T-helper 2 cell (primary cell): ENCODE measurements at places on chromosomes 16 and 17.
A peak's percentile ranks its signal among the peaks of the same experiment; 100 is the strongest.

GRCh38 chr17:68835071-68835470 is 120.1 kb downstream of the ABCA8 start:
- DNase-seq, result no peak

- DNase-seq, result peak; percentile 38
Measured at GRCh38 chr17:67245694-67246402, 852 bp upstream of the HELZ start.

- DNase-seq, result no peak
Measured at GRCh38 chr17:7317161-7317803, 2.1 kb upstream of the GPS2 start.

DNA sequence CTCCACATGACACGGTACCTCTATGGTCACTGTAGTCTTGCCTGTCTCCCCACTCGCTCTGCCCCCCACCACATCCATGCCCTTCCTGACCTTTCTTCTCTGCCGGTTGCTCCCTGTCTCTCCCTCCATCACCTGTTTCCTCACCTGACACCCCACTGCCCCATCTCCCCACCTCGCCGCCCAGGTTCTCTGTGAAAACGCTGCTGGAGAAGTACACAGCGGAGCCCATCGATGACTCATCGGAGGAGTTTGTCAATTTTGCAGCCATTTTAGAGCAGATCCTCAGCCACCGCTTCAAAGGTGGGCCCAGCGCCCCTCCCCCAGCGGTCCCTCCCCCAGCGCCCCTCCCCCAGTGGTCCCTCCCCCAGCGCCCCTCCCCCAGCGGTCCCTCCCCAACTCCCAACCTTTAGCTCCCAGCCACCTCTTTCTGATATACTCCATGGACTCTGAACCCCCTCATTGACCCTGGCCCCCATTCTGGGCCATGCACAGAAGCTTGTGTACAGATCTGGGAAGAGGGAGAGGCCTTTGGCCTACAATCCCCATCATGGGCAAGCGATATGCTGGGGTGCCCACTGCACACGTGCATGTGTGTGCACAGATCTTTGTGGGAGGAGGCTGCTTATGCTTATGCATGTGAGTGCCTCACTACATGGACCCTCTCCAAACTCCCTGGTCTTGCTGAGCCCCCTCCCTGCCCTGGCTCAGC is 4.1 kb downstream of the RUNDC3A start:
- DNase-seq, result no peak

- no peak for DNase-seq
Measured at GRCh38 chr17:32813021-32813420, 63.9 kb downstream of the MYO1D start.

GRCh38 chr16:81698310-81698641 is 80.8 kb upstream of the PLCG2 start:
- DNase-seq, result no peak

DNA sequence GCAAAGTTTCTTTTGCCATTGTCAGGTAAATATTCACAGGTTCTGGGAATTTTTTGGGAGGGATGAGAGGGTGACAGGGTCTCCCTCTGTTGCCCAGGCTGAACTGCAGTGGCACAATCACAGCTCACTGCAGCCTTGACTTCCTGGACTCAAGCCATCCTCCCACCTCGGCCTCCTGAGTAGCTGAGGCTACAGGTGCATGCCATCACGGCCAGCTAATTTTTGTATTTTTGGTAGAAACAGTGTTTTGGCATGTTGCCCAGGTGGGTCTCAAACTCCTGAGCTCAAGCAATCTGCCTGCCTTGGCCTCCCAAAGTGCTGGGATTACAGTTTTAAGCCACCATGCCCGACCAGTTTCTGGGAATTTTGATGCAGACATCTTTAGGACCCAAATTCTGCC is 53.0 kb downstream of the IQCK start:
- no peak for DNase-seq

GRCh38 chr17:80996422-80997305 is 5.0 kb downstream of the CHMP6 start:
- no peak for DNase-seq

DNA sequence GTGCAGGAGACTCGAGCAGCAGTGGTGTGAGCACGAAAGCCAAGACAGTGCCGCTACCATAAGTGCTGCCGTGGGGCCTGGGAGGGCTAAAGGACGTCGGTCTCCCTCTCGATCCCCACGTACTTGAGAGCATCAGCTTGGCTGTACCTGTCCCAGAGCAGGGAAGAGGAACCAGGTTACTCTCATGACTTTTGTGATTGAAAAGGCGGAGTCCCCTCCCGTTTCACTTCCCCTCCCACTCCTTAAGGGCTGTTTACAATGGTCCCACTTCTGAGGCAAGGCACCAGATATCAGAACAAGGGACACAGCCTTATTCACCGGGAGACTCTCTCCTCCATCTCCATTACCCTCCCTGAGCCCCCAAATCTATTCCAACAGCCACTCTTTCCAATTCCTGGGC is 20.1 kb downstream of the CNTNAP1 start:
- no peak for DNase-seq

- DNase-seq, result no peak
Measured at GRCh38 chr17:79626156-79626890, 15.5 kb upstream of the RBFOX3 start.

- DNase-seq, result no peak
Measured at GRCh38 chr17:74768763-74769114, 7.4 kb downstream of the NAT9 start.

DNA sequence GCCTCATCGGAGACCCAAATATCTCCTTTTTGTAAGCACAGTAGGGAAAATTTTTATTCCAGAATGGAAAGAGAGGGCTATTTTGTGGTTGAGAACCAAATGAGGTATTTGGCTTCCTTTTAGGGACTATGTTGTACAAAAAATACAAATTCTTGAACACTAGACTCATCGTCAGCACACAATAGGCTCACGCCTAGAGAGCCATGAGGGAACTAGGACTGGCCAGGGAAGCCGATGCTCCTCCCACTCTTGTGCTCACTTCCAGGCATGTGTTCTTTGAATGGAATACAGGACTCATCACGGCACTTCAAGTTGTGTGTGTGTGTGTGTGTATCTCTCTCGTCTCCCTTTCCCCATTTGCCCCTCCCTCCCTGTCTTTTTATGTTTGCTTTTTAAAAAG is 17.8 kb upstream of the BLMH start:
- DNase-seq, result no peak

DNA sequence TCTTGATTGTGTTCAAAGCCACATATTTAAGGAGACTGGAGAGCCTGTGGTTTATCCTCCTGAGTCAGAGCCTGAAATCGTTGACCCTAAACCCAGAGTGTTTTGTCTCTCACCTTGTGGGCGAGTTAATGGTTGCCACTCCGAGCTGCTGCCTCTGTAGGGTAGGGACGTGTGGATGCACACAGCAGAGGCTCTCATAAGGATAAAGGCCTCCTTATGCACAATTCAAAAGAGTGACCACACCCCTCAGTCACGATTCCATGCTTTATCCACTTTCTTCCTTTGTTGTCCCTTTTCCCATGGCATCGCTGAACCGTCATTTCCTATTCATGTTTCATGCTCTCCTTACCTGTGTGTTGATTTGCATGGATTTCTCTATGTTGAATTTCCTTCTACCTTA is 805.0 kb upstream of the RBFOX1 start:
- no peak for DNase-seq

- DNase-seq, result no peak
Measured at GRCh38 chr17:41697122-41697962, 8.7 kb downstream of the EIF1 start.

GRCh38 chr17:69961501-69962145 is 113.4 kb upstream of the KCNJ16 start:
- no peak for DNase-seq

DNA sequence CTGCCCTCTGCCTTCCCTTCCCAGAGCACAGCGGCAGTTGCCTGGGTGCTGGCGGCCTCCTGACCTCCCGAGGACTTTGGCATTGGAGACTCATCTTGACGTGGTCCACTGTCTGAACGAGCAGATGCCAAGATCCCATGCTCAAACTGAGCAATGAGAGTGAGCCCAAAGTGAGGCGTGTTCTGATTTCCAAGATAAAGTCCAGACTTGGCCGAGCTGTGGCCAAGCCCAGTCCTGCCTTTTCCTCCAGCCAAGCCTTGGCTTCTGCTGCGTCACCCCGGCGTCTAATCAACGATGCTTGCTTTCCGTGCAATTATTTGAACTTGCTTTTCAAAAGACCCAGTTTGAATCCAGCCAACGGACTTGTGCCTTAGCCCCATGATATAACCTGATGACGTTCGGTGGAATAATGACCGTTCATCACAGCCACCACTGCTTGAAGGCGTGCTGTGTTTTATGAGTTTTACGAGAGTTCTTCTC is 179.2 kb downstream of the IRF8 start:
- DNase-seq, result no peak

DNA sequence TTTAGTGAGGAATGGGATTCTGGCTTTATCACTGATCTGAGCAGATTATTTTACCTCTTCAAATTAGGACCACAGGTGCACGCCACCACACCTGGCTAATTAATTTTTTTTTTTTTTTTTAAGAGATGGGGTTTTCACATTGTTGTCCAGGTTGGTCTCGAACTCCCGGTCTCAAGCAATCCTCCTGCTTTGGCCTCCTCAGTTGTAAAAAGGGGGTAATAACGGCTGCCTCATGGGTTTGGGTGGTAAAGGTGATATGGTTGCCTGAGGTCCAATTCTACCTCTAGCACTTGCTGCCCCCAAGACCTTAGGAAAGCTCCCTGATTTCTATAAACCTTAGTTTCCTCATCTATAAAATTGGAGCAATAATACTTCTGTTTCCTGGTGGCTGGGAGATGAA is 130.7 kb upstream of the HS3ST2 start:
- no peak for DNase-seq

GRCh38 chr17:38747463-38748148 is 530 bp downstream of the PCGF2 start:
- no peak for DNase-seq

GRCh38 chr16:85566561-85567100 is 46.5 kb upstream of the GSE1 start:
- DNase-seq, result no peak

DNA sequence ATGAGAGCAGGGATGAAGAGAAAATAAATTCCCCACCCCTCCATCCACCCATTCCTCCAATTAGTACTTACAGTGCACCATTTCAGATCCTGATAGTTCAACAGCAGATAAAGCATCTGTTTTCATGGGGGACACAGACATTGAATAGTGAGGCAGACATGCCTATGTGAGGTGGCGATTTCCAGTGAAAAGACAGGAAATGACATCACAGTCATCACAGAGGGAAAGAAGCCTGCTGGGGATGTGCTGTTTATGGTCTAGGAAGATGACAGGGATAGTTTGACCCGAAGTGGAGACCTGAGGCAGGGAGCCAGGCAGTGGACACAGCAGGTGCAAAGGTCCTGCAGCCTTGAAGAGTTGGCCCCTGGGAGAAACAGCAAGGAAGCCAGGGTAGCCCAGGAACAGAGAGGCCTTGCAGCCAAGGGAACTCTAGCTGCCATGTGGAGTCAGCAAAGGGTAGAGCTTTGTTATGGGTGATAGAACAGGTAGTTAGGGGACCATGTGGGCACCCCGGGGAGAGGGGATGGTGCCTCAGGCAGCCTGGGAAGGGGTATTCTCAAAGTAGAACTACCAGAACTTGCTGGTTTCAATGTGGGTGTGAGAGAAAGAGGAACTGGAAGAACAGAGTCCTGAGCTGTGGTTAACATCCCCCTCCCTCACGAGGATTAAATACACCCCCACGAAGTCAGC is 256.6 kb downstream of the CPPED1 start:
- DNase-seq, result peak; percentile 30

DNA sequence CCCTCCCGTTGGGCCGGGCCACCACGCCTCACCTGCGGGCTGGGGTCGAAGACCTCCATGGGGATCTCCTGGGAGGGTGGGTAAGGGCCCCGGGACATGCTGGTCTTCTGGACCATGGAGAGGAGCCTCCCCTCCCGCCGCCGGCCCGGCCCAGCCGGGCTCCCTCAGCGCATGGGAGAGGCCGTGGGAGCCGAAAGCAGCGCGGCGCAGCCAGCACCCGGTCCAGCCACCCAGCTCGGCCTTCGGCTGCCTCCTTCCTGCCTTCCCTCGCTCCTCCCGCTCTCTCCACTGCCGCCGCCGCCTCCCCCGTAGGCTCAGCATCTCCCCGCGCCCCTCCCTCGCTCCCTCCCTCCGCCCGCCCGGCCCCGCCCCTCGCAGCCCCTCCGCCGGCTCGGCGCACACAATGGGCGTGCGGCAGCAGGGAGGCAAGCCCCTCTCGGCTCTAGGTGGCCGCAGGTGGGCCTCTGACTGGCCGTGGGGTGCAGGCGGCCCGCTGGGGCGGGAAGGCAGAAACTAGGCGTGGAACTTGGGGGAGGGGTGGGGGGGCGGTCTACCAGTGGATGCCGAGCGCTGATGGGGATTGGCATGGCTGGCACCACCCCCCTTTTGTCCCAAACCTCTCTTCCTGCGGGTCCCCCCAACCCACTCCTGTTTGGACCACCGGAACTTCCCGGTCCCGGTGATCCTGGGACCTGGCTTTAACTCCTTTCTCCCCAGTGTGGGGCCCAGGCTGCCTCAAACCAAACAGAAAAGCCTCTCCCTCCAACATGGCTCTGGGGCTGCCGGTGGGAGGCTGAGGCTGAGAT is at the start of gene CACNB1:
CACNB1 (minus strand) TSS at position 290 of the 806 bp plus-strand sequence; CDS start at position 116, 174 bp downstream.
- peak; percentile 58 for DNase-seq

DNA sequence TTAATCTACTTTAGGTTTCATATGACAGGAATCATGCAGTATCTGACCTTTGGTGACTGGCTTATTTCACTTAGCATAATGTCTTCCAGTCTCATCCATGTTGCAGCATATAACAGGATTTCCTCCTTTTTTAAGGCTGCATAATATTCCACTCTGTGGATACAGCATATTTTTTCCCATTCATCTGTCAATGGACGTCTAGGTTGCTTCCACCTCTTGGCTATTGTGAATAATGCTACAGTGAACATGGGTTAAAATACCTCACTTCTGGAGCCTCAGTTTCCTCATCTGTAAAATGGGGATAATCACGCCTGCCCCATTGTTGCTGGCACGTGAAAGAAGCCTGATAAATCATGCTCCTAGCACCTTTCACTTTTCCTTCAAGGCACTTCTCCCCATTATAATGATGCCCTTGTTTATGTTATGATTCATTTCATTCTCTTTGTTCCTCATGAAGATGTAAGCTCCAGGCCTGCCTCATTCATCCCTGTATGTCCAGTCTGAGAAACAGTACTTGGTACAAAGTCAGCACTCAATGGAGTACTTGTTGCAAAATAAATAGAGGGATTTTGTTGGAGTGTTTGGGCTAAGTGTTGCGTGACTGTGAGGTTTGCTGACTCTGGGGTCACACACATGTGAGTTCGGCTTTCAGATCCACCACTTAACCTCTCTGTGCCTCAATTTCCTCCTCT is 59.6 kb downstream of the ABAT start:
- DNase-seq, result no peak

- no peak for DNase-seq
Measured at GRCh38 chr16:4019371-4019791, 96.9 kb downstream of the ADCY9 start.

DNA sequence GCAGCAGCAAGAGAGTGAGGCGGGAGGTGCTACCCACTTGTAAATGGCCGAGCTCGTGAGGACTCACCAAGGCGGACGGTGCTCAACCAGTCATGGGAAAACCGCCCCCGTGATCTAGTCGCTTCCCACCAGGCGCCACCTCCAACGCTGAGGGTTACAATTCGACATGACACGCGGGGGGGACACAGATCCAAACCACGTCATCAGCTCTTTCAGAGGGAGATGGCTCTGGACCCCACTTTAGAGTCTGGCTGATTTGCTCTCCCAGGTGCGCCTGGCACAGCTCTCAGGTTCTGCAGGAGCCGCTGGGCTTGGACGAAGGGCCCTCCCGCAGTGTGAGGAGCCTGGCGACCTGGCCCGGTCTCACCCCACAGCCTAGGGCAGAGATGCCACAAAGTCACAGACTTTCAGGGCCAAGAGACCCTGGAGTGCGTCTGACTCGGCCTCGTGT is 21.1 kb upstream of the DOC2B start:
- no peak for DNase-seq

- DNase-seq, result no peak
Measured at GRCh38 chr17:48556229-48556575, 11.3 kb upstream of the HOXB2 start.

- no peak for DNase-seq
Measured at GRCh38 chr16:3363793-3364192, 8.1 kb downstream of the OR2C1 start.
